ENCODE measurements at places on chromosomes 3 and 15.

GRCh38 chr15:81098861-81099651, 35.0 kb upstream of the CFAP161 start:
- no peak for DNase-seq

- DNase-seq: no peak
Measured at GRCh38 chr15:42073418-42073817, 20.9 kb downstream of the PLA2G4D start.

DNA sequence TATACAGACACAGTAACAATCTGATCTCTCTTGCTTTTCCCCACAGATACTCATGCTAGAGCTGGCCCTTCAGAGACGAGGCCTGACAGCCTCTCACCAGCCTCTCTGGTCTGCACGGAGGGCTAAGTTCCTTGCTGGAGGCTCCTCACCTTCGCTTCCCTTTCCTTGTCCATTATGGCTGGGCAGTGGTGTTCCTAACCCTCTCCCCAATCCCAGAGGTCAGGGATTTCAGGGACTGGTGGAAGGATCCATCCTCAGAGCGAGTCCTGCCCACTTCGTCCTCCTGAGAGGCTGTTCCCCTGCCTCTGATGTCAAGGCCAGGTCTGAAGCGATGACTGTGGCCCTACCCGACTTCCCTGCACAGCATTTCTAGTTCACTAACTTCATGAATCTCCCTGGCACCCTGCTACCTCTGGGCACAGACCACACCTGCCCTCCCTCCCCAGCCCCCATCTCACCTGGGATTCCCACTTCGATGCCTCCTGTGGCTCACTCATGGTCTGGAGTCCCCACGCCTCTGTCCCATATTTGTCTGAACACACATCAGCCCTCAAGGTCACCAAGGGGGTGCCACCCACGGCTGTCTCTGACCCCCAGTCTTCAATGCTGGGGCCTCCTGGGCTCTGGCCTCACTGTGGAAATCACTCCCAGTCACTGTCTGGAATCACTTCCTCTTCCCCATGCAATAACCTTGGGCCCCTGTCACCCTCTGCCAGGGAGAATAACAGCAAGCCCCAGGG, 124.9 kb upstream of the PRR20G start:
- no peak for DNase-seq

DNA sequence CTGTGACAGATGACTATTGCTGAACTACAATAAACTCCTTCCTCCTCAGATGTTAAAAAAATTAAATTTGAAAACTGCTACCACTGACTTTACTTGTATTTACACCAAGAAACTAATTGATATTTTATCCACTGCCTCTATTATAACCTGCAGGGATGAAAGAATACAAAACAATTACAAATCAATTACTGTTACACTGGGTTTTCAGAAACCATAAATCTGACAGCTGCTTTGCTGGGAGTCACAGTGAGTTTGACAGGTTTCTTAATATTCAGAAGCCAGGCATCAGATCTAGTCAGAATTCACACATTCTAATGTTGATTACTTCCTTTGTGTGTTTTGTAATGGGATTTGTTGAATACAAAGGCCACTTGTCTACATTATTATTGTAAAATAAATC, 252.6 kb upstream of the MRPL3 start:
- no peak for DNase-seq

GRCh38 chr3:9883706-9884554, 3.9 kb upstream of the CIDEC start:
- no peak for DNase-seq

DNA sequence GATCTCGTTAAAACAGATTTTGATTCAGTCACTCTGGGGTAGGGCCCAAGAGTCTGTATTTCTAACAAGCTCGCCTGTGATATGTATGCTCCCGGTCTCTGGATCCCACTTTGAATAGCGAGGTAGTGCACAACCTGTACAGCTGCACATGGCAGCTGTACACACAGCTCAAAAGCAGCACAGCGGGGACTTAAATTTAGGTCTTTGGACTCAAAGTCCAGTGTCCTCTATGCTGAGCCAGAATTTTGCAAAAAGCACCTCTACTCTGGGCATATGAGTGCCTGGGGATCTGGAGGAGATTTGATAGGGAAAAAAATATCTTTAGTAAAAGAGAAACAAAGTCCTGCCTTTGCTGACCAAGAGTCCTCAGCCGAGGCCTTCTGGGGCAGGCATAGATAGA, 83.1 kb downstream of the HMG20A start:
- DNase-seq: no peak

GRCh38 chr3:7697548-7697947, 804.1 kb upstream of the LMCD1 start:
- no peak for DNase-seq

GRCh38 chr15:55494931-55495330, 13.1 kb downstream of the DNAAF4 start:
- no peak for DNase-seq

DNA sequence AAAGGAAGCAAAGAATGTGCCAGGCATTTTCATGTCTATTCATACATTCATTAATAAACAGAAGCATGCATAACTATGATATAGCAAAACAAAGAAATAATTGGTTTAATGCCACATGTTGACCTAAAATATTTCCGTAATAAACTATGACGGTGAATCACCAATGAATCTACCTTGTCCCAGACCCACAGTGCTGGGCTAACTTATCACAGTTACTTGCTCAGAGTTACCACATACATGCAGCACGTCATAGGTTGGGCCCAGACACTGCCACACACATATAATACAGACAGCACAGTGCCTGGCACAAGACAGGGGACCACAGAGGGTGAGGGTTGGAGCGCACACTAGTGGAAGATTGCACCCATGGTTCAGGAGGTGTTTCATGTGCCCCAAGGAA, 86.9 kb downstream of the ATP1B3 start:
- DNase-seq: no peak

GRCh38 chr15:60945196-60945595, 283.9 kb downstream of the RORA start:
- DNase-seq: no peak

- no peak for DNase-seq
Measured at GRCh38 chr15:47184003-47184907, 533.0 kb upstream of the SEMA6D start.

GRCh38 chr3:137061186-137061585, 103.4 kb downstream of the IL20RB start:
- no peak for DNase-seq

DNA sequence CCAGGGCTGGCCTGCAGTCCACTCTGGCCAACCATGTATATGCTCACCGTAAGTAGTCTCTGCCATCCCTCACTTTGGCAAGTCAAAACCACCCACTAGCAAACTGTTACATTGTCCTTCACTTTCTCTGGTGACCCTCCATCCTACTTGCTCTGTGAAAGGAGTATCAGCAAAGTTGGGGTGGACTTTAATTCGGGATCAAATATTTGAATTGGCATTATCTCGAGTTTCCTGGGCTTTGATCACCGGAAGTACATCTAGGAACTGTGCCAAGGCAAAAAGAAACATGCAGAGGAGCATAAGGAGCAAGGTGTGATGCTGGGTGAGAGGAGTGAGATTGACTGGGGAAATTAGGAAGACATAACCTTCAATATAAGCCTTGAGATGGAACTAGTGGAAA, 188.9 kb upstream of the P2RY1 start:
- no peak for DNase-seq

DNA sequence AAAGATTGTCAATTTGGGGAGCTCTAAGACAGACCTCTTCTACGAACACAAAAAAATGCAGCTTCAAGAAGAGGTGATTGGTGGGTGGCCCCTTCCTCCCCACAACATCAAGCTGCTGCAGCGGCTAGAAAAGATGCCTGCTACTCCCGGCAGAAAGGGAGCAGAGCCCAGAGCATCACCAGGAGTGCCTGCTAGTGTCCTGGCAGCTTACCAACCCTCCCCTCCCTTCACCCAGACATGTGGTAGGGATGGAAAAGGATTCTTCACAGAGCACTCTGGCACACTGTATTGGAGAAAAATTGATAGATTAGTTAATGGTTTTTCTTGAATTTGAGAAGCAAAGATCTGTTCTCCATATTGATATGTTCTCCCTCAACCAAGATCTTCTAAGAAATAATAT, 10.8 kb downstream of the IP6K1 start:
- DNase-seq: no peak

DNA sequence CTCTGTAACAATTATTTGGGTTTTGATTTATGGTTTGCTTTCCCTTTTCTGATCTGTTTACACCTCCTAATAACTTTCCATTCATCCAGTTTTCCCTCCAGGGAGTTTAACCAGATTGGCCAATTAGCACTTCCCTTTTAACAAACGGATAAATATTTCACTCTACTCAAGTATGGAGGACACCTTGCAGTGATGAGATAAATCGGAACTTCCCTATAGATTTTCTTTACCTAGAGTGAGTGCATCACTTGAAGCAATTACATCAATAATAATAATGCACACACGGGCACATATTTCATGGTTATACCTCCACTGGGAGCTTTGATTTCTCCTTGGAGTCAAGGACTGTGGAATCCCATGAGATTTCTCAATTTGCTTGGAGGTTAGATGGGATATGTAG, 239.1 kb upstream of the CFAP20DC start:
- no peak for DNase-seq

DNA sequence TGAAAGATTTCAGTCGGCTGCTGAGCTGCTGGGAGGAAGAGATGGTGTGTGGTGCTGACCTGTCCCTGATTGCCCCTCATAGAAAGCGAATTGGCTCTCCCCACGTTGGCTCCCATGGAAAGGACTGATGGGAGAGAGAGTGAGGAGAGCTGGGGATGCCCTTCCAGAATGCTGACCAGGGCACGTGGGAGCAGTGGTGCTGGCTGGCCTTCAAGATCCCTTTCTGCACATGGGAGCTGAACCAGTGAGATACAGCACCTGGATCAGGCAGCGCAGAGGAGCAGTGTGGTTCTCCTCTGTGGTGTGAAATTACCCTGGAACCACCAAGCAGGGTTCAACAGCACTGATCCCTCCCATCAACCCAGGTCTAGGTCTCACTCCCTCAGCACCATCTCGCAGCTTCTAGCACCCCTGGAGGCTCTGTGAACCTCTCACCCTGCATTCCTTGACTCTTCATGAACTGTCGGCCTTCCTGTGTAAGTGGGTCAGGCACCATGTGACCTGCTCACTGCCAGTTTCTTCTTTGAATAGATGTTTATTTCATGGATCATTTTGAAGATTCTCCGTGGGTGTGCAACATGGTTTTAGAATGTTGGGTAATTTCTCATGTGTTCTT, 55.7 kb downstream of the CACNA1D start:
- DNase-seq: no peak

DNA sequence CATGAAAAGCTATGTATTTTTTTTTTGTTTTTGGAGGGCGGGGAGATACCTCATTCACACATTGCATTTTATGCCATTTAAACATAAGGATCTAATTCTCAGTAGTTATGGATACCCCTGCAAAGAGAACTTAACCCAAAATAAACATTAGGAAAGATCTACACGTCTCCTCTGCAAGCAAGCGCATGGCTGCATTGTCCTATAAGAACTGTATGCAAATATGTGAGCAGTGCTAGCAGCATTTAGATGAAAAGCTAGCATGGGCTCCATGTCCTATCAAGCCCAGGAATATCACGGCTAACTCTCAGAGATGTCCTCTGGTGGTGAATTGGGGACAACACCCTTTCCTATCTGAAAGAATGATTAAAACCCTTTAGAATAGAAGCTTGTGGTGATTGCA, 292.8 kb downstream of the MEX3B start:
- DNase-seq: no peak

DNA sequence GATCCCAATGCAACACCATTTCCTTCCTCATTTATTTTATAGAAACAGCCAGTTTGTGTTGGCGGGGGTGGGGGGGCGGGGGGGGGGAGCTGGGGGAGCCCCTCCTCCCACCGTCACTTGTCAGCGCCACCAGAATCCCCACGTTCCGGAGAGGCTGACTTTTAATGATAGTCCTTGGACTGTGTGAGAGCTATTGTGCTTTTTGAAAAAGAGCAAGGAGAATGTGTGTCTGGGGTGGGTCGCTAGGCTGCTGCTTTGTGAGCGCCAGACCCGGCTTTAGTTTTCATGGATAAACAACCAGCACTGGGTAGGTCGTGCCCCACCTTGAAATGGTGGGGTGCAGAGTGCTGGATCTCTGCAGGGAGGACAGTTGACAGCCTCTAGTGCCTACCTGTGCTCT, 135.0 kb upstream of the ONECUT1 start:
- no peak for DNase-seq

GRCh38 chr3:179973931-179974361, 62.8 kb downstream of the PEX5L start:
- no peak for DNase-seq

GRCh38 chr3:29695643-29696198, 414.9 kb downstream of the RBMS3 start:
- DNase-seq: no peak

- DNase-seq: no peak
Measured at GRCh38 chr3:136350557-136350956, 100.4 kb downstream of the PCCB start.

- DNase-seq: no peak
Measured at GRCh38 chr15:53693729-53694475, 65.6 kb downstream of the WDR72 start.

DNA sequence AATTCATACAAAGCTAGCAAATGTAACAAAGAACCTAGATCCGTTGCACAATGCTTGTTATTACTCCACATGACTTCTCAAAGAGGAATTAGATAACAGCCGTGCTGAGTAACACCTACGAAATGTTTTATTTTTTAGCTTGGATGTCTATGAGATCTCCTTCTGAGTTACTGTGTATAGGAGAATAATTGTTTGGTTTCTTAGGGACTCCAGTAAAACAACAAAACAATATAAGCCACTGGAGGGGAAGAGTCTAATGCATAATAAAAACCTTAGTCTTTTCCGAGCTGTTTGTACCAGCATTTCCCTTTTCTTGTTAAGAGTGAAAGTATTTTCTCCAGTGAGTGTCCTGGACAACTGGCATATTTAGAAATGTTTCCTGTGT, 15.6 kb downstream of the SNAP23 start:
- DNase-seq: no peak

DNA sequence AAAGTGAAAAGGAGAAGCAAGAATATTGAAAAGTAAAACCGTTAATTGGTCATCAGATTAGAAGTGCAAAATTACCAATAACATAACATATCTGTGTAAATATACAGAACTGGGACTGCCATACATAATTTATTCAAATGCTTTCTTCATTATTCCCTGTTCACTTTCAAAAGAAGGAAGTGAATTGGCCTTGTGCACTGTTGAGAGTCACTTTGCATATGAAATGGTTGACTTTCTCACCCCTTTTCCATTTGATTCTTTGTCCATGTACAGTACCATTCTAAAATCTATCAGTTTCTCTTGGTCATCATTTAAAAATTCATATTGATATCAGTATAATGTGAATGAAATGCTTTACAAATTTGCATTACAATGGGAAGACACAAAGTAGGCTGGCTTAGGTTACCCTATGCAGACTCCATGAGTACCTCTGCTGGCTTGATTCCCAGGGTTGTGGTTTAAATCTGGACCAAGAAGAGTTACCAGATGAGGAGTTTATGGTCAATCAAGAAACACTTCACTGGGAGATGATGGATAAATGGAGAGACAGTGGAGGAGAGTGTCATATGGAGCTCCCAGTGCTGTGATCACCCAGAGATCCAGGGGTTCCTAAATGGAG, 210.9 kb upstream of the TOPAZ1 start:
- no peak for DNase-seq

GRCh38 chr3:81433675-81434074, 327.8 kb downstream of the GBE1 start:
- no peak for DNase-seq
